PC-3 (cell line): ENCODE measurements at places on chromosomes 7 and 10. TPM values are rescaled to one million over a fixed set of nuclear protein-coding genes. Genes with fewer than 3 reads are reported as not detected.

DNA sequence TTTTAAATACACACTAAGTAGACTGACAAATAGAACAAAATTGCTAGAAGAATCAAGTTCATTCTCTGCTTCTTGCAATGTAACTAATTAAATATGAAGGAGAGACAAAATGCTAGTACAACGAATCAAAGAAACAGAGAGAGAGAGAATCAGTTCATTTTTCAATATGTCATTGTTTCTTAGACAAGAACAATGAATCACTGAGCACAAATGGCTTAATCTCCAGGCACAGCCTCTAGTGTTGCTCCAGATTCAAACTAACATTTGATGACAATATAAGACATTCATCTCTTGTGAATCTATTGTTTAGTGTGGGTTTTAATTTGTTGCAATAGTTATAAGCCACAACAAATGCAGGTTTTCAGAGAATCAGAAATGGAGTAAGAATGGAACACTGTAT is 357.4 kb upstream of the TMEM229A start:
- DNase-seq, result no peak

DNA sequence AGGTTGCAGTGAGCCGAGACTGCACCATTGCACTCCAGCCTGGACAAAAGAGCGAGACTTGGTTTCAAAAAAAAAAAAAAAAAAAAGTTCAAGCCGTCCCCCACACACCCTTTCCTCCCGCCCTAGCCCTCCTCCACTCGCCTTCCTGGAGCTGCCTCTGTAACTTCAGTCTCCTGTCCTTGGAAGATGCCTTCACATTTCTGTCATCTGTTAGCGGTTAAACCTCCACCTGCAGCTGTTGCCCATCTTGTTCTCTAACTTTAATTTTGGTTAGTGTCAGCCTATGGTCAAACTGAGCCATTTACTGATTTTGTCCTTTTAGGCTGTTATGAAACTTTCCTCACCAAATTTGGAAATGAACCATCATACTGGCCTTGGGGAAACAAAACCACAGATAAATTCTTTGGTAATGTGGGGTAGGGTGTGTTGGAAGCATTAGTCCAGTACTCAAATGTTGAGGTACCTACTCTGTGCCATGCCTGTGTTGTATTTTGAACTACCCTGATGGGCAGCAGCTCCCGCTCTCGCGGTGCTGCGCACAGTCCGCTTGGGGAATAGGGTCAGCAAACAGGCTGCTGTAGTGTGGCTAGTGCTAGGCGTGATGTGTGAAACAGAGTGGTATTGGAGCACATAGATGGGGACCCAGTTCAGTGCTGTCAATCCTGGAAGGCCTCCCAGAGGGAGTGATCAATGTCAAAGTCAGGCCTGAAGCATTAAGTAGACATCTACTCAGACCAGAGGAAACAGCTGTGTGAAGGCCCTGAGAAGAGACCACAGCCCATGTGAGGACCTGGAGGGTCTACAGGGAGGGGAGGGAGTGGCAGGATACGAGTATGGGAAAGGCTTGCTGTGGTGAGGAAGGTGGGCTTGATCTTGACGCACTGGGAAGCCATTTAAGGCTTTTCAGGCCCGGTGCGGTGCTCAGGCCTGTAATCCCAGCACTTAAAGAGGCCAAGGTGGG is 26.9 kb downstream of the SFXN4 start:
- DNase-seq, result no peak

- DNase-seq, result peak; percentile 80
These were observed 673.1 kb downstream of the TNS3 start for GRCh38 chr7:46908770-46909169.

GRCh38 chr10:106278383-106278782 is 886.1 kb downstream of the SORCS1 start:
- DNase-seq, result peak; percentile 41

GRCh38 chr10:689452-690371 is at the start of gene DIP2C:
DIP2C (minus strand) TSS chr10:689668; CDS start chr10:689578, 90 bp downstream.
- DNase-seq, result peak; percentile 44

GRCh38 chr10:60732807-60733516 is 45.3 kb upstream of the CDK1 start:
- peak; percentile 74 for DNase-seq

Gene NUDT13
- total RNA-seq, result 1.1 and 1.8 TPM in 2 replicates

Gene NUTM2E
- 0.58 TPM in 1 of 2 replicates, not detected in the other for total RNA-seq

Gene LHFPL3
- not detected in 2 replicates for total RNA-seq

Gene MACC1
- total RNA-seq, result 7.9 and 12.0 TPM in 2 replicates
